ENCODE measurements at places on chromosomes 11 and 22. TPM values are rescaled to one million over a fixed set of nuclear protein-coding genes. Genes with fewer than 3 reads are reported as not detected.

RAB38 gene
- 0.28 TPM for total RNA-seq

MFRP gene
- not detected for total RNA-seq

ZDHHC5 gene
- 29.9 TPM for total RNA-seq

TMPRSS6 gene
- total RNA-seq, result not detected

SYT7 gene
- 0.19 TPM for total RNA-seq

MPEG1 gene
- total RNA-seq, result not detected

APOL3 gene
- 22.0 TPM for total RNA-seq

LRRC32 gene
- 57.8 TPM for total RNA-seq

FGF4 gene
- total RNA-seq, result not detected

LRRC51 gene
- 7.3 TPM for total RNA-seq

P2RY2 gene
- total RNA-seq, result 0.28 TPM

NRXN2 gene
- 7.5 TPM for total RNA-seq

CENPM gene
- 30.1 TPM for total RNA-seq

SLC35F2 gene
- total RNA-seq, result 19.4 TPM

ST14 gene
- under 0.01 TPM for total RNA-seq

P4HA3 gene
- total RNA-seq, result 47.9 TPM

UPB1 gene
- 0.38 TPM for total RNA-seq

GRIK4 gene
- not detected for total RNA-seq

UBQLNL gene
- total RNA-seq, result not detected

TTC17 gene
- total RNA-seq, result 44.1 TPM

GAB4 gene
- total RNA-seq, result not detected

RIMBP3C gene
- total RNA-seq, result 0.38 TPM

C22orf31 gene
- total RNA-seq, result not detected

YPEL4 gene
- total RNA-seq, result 2.8 TPM

SPI1 gene
- not detected for total RNA-seq

PDE2A gene
- 1.3 TPM for total RNA-seq

Data from regular cardiac myocyte (primary cell).